Muscle of back (tissue), 13 donors: ENCODE measurements at places on chromosomes 12 and 14. TPM values are rescaled to one million over a fixed set of nuclear protein-coding genes. Genes with fewer than 3 reads are reported as not detected.

Gene ADAM21
- 0.60 TPM for polyA plus RNA-seq

GRCh38 chr12:32611986-32612385, 67.1 kb upstream of the DNM1L start:
- DNase-seq: no peak

GRCh38 chr12:52006726-52007157, at the start of gene TAMALIN:
TSS of gene TAMALIN (plus strand) at chr12:52006946. CDS start at chr12:52007020, 74 bp downstream.
- peak; percentile 91 for DNase-seq

- DNase-seq: no peak
These were observed 12.6 kb upstream of the B4GALNT3 start for GRCh38 chr12:447141-447540.

DNA sequence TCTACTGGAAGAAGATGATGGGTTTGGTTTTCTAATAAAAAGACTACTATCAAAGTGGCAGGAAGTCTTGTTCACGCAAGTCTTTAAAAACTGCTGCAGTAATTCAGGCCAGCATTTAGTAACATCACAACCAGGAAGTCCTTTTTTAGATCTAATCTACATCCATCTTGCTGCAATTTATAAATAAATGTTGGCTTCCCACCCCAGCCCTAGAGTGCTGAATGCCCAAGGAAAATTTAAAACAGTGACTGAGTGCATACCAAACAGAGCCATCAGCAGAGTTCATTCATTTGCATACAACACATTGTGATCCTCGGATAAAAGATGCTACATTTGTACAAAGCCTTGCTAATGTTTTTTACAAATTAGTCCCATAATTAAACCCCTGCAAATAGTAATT, 72.1 kb downstream of the PHLDA1 start:
- no peak for DNase-seq

DNA sequence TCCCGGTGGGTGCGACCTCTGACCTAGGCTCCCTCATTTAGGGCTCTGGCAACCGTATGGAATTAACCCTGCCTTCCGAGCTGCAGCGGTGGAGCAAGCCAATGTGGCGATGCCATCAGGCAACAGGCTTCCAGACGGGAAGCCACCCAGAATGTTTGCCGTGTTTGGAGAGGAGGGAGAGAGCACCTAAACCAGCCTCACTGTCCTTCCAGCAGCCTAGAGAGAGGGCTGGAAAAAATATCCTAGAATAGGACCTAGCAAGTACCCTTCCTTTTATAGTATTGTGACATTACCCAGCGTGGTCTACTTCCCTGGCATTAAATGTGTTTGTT, 287 bp upstream of the SLC2A13 start:
- no peak for DNase-seq

- no peak for DNase-seq
These were observed 63.6 kb downstream of the CHST11 start for GRCh38 chr12:104520242-104520900.

- DNase-seq: peak; percentile 40
These were observed 90.7 kb downstream of the SINHCAF start for GRCh38 chr12:31234955-31235867.

GRCh38 chr12:105461271-105461943, 130.9 kb downstream of the C12orf75 start:
- no peak for DNase-seq

DNA sequence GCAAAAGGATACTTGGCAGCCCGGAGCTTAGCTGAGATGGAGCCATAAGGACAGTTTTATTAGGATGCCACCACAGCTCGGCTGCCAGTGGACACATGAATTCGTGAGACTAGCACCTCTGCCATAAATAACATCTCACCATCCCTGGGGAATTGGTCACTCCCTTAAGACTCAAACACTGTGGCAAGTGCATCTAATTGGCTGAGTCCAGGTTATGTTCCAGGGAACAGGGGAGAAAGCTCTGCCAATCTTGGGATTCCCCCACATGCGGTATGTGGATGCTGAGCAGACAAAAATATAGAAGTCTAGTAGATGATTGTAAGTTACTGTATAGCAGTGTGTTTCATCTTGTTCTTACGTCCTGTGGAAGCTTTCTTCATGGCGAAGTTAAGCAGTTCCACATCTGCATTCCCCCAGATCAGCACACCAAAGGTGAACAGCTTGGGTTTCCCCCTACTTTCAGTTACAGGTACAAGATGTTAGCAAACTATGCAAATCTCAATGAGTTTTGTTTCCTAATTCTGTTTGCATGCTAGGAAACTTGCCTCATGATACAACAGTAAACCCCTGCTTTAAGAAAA, 131.1 kb downstream of the ETV6 start:
- no peak for DNase-seq

- no peak for DNase-seq
These were observed 17.2 kb downstream of the TTC9 start for GRCh38 chr14:70658899-70659298.

DNA sequence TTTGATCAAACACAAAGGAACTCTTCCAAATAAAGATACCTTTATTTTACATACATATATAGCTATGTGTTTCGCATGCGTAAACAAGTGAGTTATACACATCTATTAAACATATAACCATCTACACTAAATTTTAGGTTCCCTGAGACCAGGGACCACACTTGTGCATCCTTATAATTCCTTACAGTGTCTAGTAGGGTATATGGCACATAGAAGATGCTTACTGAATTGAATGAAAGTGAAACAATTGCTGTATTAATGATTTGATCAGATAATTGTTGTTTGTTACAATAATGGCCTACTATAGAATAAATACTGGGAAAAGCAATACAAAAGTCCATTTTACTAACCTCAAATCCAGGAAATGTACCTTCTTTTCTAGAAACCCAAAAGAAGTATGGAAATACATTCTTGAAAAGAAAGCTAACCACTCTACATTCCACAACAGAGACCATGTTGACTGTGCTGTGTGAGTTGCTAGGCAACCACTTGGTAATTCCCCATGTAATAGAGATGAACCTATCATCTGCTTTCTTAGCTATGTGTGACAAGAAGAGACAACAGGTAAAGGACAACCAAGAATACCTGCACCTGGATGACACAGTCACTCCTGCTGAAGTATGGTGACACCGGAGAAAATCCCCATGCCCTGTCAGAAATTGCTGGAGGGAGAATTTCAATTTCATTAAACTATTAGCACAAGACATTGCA, 11.9 kb upstream of the CIPC start:
- DNase-seq: peak; percentile 33

GRCh38 chr12:25825446-25825845, 133.0 kb upstream of the RASSF8 start:
- DNase-seq: peak; percentile 79

DNA sequence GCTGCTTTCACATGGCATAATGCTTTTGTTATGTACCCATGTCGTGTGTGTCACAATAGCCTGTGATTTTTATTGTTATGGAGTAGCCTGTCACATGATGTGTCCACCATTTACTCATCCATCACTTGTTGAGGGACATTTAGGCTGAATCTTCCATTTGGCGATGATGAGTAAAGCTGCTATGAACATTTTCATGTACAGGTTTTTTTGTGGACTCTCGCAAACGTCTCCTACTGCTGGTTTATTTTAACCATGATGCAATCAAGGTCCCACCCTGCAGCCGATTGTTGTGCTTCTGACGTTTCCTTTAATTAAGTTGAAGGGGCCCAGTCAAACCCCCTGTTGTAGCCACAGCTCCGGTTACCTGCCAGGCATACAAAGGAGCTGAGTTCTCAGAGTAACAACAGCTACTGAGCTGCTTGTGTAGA, 63.2 kb downstream of the ZNF664 start:
- no peak for DNase-seq

DNA sequence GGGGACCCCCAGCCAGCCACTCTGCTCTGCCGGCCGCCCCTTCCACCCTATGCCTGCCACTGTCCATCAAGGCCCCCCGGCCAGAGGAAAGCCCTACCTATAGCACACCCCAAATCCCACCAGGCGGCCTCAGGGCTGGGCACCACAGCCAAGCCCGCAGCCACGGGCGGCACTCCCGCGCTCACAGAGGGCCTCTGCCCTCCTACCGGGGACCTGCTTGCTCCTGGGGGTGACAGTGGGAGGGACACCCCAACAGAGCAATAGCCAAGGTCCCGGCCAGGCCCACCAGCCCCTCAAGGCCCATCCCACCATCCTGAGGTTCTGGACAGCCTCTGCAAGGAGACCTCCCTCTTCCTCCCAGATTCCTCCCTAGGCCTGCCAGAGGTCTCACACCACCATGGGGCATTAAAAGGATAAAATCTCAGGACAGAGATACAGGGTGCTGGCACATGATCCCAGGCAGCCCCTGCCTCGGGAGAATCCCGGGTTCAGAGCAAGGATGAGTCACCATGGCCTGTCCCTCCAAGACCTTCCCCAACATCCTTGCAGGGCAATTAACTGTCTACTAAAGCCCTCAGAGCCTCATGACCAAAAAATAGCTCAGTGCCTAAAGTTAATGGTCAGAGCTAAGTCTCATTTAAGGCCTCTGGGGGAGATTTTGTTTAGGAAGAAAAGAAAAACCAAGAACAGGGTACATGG, 17.1 kb downstream of the CCDC85C start:
- DNase-seq: no peak
